ENCODE measurements at places on chromosomes 3 and 15.

DNA sequence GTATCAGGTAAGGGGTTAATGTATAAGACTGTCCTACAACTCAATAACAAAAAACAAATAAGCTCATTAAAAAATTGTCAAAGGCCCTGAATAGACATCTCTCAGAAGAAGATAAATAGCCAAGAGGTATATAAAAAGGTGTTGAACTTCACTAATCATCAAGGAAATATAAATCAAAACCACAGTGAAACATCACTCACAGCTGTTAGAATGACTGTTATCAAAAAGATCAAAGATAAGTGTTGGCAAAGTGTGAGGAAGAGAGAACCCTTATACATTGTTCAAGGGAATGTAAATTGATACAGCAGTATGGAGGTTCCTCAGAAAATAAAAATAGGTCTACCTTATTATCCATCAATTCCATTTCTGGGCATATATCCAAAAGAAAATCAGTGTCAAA, 95.5 kb downstream of the FILIP1L start:
- DNase-seq = no peak

DNA sequence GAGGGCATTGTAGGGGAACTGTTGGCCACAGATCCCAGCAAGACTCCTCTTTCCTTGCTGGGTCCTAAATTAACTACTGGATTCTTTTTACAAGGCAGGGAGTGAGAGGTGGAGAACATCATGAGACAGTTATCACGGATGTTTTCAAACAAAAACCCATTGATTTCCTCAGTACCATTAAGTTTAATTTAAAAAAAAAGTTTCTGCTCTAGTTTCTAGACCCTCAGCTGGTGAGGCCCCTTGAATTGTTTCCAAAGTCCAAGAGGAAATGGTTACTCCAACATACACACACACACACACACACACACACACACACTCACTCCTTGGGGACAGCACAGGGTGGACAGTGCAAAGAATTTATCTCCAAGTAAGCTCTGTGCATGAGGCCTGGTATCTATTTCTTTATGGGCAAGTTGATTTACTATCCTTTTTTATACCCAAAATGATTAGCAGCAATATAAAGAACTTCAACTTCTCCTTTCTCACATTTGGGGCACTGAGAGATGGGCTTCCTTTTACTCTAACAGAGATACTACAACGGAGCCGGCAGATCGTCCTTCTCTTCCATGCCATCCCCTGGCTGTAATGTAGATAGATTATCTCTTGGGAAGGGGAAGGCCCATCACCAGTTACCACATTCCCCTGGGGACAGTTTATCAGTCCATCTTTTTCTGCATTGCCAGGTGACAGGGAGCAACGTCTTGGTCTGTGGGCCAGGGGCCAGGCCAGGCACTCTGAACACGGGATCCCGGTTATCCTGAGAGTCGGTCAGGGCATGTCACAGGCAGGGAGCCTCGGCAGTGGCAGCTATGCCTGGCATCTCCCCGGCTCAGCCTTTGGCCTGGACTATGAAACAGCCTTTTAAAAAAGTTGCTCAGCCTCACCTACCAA, 54.7 kb downstream of the CORO2B start:
- no peak for DNase-seq

- no peak for DNase-seq
Measured at GRCh38 chr3:142866841-142867631, 21.8 kb downstream of the PCOLCE2 start.

DNA sequence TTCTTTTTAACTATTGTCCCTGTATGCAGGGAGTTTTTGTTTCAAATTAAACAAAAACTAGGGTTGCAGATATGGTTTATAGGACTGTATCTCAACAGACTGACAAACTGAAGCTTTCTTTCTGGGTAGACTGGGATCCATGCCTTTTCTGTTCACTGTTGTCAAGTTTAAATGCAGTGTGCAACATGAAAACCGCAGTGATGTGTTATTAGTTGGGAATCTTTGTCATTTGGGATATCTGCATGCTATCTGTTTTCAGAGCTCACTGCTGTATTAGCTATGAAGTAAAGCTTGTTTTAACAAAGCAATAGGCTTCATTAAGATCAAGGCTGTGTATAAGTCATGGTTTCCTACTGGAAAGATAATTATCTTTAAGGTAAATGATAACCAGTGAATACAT, 21.4 kb upstream of the MCF2L2 start:
- DNase-seq = no peak

DNA sequence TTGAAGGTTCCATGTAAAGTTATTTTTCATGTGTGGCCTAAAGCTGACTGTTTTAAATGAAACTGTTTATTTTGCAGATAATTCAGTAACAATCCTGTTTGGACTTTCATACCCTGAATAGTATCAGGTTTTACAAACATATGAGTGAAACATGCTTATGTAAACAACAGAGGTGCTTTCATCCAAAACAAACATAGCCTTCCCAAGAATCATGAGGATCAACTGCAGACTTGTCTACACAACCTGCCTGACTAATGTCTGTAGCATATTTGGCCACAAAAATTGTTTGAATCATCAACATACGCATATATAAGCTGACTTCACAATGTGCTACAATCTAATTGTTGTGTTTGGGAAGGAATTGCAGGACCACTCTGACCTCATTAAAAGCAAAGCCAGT, 190.4 kb downstream of the DIPK2A start:
- no peak for DNase-seq

DNA sequence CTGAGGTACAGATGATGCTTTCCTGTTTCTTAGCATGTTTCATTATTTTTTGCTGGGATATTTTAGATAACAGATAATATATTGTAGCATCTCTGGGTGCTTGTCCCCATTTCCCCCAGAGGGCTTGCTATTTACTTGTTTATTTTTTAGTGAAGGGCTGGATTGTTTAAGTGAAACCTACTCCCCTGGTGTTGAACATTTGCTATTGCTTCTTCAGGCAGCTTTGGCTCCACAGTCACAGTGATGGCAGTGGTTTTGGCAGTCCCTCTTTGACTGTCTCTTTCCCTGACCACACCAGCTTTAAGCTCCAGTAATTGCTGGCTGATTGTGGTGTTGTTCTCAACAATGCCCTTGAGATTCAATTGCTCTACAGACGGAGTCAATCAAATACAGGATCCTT, 128.9 kb downstream of the KLF13 start:
- no peak for DNase-seq

DNA sequence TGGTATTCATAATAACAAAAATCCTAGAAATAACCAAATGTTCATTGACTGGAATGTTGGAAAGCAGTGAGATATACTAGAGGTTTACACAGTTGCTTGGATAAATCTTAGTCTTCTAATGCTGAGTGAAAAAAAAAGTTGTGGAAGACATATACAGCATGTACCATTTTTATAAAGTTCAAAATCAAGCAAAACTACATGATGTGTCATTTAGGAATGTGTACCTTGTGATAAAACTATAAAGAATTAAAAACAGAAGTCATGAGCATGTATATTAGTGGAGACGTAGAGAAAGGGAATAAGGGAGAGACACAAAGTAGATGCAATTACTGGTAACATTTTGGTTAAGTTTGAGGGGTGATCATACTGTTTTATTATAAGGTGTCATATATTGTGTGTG, 45.2 kb downstream of the FBXL2 start:
- no peak for DNase-seq

GRCh38 chr15:92903631-92903965, 3.5 kb downstream of the CHD2 start:
- DNase-seq = no peak

DNA sequence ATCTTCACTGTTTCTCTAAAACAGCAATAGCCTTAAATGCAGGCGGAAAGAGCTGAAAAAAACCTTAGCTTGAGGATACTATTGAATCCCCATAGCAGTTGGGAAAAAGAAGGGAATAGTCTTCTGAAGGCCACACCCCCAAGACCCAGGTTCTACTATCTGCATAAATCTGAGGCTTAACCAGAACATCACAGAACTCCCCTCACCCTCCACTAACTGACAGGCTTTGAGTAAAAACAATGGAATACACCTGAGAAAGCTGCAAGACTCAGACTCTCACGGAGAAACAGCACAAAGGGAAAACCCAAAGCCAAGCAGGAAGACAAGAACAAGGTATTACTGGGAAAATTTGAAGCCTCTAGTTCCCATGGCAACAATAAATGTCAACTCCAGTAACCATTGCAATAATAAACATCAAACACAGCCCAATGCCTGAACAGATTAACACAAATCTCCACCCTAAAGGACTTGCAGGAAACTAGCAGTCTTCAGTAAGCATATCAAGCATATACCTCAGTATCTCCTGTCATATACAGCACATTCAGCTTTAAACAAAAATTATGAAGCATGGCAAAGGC, 56.4 kb downstream of the TMCC1 start:
- DNase-seq = no peak

GRCh38 chr3:67232642-67233041, 234.5 kb downstream of the KBTBD8 start:
- no peak for DNase-seq

DNA sequence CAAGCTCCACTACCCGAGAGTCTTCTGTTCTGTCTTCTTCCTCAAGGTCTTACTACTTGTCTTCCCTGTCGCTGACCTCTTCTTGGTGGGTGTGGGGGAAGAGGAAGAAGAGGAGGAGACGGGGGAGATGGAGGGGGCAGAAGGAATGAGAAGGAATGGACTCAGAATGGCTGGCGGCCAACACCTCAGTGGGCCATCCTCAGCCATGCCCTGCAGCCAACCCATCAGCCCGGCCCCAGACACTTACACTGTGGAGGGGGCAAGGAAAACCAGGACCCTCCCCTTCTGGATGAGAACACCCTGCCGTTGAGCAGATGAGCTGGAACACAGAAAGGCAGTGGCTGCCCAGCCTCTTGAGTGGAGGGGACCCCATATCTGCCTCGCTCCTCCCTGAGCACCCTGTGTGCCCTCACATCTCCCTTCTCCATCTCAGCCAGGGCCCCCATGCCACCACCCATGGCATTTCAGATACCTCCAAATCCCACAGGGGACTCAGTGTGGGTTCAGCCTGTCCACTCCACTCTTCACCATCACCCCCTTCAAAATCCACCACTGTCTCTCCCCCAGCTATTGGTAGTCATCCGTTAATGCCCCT, 45.5 kb upstream of the PRR23E start:
- no peak for DNase-seq

GRCh38 chr15:74630284-74631086, 14.8 kb downstream of the CLK3 start:
- no peak for DNase-seq

DNA sequence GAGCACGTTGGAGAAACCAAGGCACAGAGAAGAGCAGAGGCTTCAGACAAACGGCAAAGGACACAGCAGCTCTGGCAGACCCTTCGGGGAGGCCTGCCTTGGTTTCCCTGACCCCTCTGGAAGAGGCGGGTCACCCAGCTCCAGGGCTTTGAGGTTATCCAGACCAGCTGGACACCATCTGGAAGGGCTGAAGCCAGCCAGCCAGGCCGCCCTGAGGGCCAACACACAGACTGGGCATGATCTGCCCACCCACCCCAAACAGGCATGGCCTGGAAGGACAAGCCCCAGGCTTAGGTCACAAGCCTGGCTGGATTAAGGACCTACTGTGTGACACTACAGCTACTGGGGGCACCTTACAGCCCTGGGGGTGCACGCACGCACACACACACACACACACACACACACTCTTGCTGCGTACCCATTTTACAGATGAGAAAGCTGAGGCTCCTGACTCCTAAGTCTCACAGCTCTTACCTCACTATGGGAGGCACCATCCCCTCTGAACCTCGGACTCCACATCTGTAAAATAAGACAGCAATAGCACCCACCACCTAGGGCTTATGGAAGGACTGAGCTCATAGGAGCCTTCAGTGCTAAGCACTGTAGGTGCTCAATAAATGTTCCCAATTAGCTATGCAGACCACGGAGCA, 10.8 kb downstream of the PLXND1 start:
- no peak for DNase-seq

DNA sequence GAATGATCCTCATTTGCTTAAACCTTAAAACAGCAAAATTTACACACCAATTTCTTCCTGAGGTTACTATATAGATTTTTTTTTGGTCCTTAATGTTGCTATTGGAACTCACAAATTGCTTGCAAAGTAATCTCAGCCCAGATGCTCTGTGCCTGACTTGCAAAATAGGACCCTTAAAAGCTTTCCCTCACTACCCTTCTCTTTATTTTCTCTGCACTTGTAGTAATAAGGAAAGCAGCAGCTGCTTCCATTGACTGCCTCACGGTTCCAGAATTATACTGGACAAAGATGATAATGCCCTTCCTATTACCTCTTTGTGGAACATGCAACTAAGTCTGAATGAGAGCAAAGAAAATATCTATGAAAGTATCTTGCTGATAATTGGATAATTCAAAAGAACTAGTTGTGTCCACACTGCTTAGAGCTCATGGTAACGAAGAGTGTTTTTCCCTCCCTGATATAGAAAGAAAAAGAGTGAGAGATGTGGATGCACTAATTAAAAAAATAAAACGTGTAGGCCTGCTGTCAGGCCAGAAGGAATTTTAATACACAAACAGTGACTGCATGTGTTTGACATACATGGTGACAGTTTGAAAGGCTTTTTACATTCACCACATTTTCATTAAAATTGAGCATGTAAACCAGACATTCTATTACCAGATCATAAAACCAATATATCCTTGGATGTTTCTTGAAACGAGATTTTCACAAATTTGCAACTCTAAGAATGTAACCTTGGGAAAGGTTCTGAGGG, 783.1 kb downstream of the GBE1 start:
- no peak for DNase-seq

DNA sequence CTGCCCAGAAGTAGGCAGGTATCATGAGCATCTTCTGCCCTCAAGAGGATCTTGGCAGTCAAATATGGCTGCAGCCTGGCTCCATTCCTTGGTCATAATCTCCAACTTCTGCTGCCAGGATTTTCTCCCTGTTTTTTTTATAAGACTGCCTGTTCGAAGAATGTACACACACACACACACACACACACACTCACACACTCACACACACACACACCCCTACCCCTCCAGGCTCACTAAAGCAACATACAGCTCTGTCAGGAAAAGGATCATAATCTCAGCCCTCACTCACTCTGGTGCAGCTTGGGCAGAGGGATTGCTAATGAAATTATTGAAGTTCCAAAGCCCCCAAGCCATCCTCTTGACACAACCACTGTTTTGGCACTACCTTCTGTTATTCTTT, 129.2 kb upstream of the BFSP2 start:
- DNase-seq = no peak

GRCh38 chr3:40719660-40720287, 195.0 kb downstream of the ZNF621 start:
- DNase-seq = no peak

DNA sequence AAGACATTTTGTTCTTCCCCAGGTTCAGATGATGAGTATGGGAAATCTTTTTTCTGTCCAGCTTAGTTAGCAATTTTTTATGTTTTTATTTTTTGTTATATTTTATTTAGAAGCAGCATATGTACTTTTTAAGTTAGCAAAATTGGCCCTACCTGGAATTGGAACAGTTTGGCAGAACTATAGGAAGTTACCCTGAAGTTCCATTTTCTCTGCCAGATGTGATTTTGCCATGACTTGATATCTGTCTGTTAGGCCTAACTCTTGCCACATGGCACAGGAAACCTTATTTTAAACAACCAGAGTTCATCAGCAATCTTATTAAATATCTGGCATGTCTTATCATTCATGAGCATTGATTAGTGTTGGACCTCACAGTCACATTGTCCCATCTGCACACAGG, 67.1 kb downstream of the ADAMTSL3 start:
- DNase-seq = no peak

All from stimulated activated CD4-positive, alpha-beta T cell treated with anti-CD3 and anti-CD28 coated beads, Interleukin-12 subunit alpha, Interleukin-12 subunit beta, amount 100 ng/mL, for 24 hours (primary cell).